GM12878 (cell line): ENCODE measurements at places on chromosomes 4 and X. TPM values are rescaled to one million over a fixed set of nuclear protein-coding genes. Genes with fewer than 3 reads are reported as not detected.
A peak's percentile ranks its signal among the peaks of the same experiment; 100 is the strongest.

DNA sequence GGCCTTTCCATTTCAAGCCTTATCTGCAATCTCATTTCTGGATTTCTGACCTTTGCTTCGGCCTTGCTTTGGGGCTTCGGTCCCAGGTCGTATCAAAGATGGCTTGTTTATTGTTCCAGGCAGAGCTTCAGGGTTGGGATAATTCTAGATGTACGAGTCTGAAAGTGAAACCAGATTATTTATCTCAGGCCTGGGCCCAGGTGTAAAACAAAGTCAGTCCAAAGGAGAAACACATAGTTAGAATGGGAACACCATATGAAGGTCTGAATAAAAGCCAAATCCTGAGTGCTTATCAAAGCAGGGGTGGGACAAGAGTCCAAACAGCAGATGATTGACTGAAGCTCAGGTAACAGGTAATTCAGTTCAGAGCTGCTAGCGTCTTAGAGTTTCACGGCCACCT lies 17.1 kb downstream of the PRIMPOL start:
- no peak for DNase-seq

DNA sequence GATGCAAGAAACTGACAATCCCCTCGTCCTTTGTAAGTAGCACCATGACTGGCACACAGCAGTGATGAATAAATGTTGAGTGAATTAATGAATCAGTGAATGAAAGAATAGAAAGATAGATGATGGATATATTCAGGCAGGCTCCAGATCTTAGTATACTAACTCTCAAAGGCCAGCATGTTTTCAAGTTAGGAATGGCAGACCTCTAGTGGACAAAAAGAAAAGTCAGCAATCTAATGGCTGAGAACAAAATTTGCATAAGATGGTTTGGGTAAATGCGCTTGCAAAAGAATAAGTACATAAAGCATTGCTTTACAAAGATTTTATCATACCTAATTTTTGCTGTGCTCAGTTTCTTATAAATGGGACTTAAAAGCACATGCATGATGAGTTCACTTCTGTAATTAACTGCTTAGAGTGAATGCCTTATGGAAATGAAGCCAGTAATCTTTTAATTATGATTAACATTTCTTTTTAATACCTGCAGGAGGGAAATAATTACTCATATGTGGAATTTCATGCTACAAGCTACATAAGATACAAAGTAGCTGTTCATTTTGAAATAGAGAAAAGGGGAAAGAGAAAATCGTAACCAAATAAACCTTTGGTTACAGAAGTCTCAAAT lies 126.9 kb upstream of the GPRIN3 start:
- DNase-seq: no peak

- DNase-seq: no peak
Observed at GRCh38 chr4:110503270-110504083, 27.5 kb downstream of the ENPEP start.

GRCh38 chr4:99859618-99860017 lies 34.6 kb downstream of the LAMTOR3 start:
- DNase-seq: peak; percentile 32

GRCh38 chr4:127500242-127500641 lies 132.5 kb upstream of the INTU start:
- no peak for DNase-seq

- DNase-seq: no peak
Observed at GRCh38 chr4:47427935-47428334, 35.6 kb downstream of the COMMD8 start.

The PRSS12 gene
- polyA plus RNA-seq: 0.16 TPM in 1 of 2 replicates, not detected in the other

The VCX3A gene
- not detected in 2 replicates for polyA plus RNA-seq

The CSAG3 gene
- polyA plus RNA-seq: 0.96 TPM in 1 of 2 replicates, not detected in the other

The BEX3 gene
- 0.79 and 1.3 TPM in 2 replicates for polyA plus RNA-seq

The ZNF157 gene
- polyA plus RNA-seq: 0.06 and 0.16 TPM in 2 replicates

The CLCN5 gene
- polyA plus RNA-seq: 1.3 and 1.6 TPM in 2 replicates

The OTC gene
- polyA plus RNA-seq: not detected in 2 replicates

The CORIN gene
- polyA plus RNA-seq: 0.03 and 0.21 TPM in 2 replicates
